ENCODE measurements at places on chromosomes 3 and 15. TPM values are rescaled to one million over a fixed set of nuclear protein-coding genes. Genes with fewer than 3 reads are reported as not detected.

Gene ARL14
- polyA plus RNA-seq = not detected

Gene SERINC4
- polyA plus RNA-seq = not detected

Gene DAZL
- polyA plus RNA-seq = not detected

Gene IQCH
- polyA plus RNA-seq = 1.8 TPM
